ENCODE measurements at places on chromosomes 3 and 15.

- no peak for DNase-seq
Observed at GRCh38 chr15:89980896-89981295, 20.2 kb upstream of the ZNF710 start.

- DNase-seq = no peak
Observed at GRCh38 chr3:41265011-41265545, 65.8 kb downstream of the CTNNB1 start.

- peak; percentile 32 for DNase-seq
Observed at GRCh38 chr3:16978234-16978920, 93.6 kb downstream of the PLCL2 start.

- peak; percentile 96 for DNase-seq
Observed at GRCh38 chr15:90362936-90363212, 10.8 kb downstream of the ZNF774 start.

GRCh38 chr3:167078070-167078622 lies 302.0 kb downstream of the ZBBX start:
- DNase-seq = no peak

GRCh38 chr3:135811651-135812050 lies 153.9 kb upstream of the PPP2R3A start:
- no peak for DNase-seq

- DNase-seq = no peak
Observed at GRCh38 chr15:69400850-69401249, 13.3 kb upstream of the KIF23 start.

- no peak for DNase-seq
Observed at GRCh38 chr3:21163956-21164355, 587.1 kb downstream of the ZNF385D start.

DNA sequence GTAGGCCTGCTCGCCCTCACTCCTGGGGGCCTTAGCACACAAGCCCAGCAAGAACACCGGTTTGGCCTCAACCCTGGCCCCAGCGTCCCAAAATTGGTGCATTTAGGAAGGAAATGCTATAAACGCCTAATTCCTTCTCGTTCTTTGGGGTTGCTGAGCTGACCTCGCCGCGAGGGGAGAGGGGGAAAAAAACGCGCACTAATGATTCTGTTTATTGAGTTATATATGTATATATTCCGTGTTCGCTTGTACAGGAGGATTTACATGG lies 3.9 kb downstream of the FEZF2 start:
- no peak for DNase-seq

GRCh38 chr15:33656168-33656567 lies 312.1 kb upstream of the CHRM5 start:
- no peak for DNase-seq

GRCh38 chr15:91678003-91678402 lies 175.5 kb upstream of the SLCO3A1 start:
- no peak for DNase-seq

DNA sequence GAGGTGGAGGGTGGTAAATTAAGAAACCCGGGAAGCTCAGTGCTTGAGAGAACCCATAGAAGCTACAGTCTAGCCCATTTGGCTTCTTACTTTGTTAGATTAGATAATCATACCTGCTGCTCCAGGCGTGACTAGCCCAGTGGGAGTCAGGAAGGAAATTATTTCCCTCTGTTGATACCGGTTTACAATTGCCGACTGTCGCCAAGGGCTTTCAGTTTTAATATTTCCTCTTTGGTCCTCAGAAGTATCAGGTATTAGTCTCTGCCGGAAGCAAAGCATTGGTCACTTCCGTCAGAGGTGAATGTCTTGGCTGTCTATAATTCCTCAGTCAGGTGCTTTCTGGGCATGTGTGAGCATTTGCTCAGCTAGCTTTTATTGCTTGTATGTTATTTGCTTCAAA lies 75.2 kb downstream of the LPP start:
- no peak for DNase-seq

DNA sequence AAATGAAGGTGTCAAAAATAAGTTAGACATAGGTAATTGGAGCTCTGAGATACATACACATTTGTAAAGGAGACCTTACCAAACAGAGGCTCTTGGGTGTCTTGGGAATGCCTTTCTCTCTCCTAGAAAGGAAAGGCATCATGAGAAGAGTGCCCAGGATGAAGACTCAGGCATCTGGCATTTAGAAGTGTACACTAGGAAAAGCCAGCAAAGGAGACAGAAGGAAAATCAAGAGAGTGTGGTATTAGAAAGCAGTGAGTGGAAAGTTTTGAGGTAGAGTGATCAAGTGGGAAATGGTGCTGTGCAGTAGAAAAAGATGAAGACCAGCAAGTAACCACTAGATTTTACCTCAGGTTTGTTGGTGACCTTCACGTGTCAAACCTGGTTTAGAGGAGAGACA lies 16.1 kb downstream of the UBE2E1 start:
- DNase-seq = no peak

GRCh38 chr15:32861761-32862160 lies 144.0 kb downstream of the GREM1 start:
- DNase-seq = peak; percentile 73
